ENCODE measurements at places on chromosomes 13 and 19.
A peak's percentile ranks its signal among the peaks of the same experiment; 100 is the strongest.

DNA sequence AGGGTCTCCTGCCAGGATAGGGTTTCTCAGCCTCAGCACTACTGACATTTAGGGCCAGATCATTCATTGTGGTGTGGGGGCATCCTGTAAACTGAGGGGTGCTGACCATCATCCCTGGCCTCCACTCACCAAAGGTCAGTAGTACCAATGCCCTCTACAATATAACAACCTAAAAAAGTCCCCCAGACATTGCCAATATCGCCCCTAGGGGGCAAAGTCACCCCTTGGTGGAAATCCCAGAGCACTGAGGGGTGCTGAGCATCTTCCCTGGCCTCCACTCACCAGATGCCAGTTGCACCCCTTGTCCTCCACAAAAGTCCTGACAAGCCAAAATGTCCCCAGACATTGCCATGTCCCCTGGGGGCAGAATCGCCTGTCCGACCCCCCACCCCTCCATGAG, 21.6 kb downstream of the CPAMD8 start:
- no peak for DNase-seq

- no peak for DNase-seq
These were observed 2030.7 kb upstream of the PCDH20 start for GRCh38 chr13:63446329-63446728.

GRCh38 chr19:30388819-30389218, 16.6 kb downstream of the ZNF536 start:
- no peak for DNase-seq

GRCh38 chr19:52336117-52336790, at the start of gene ZNF610:
TSS of gene ZNF610 (plus strand) at chr19:52336243. CDS start at chr19:52349173, 12,930 bp downstream.
- DNase-seq, result peak; percentile 95

- no peak for DNase-seq
These were observed 4.8 kb downstream of the ADPRHL1 start for GRCh38 chr13:113448545-113448884.

DNA sequence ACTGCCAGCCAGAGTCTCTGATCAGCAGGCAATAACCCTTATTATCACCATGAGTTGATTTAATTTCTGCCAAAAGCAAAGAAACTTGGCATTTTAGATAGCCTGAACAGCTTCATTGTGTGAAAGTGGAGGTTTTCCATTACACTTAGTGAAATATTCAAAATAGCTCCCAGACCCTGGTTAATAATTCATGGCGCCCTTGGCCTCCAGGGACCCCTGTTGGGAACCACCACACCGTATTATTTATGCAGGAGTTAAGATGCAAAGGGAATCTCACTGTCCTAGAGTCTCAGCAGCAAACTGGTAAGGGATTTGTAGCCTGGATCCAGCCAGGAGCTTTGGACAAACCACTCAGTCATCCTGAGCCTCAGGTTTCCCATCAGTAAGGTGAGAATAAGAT, 110.0 kb upstream of the PABPC3 start:
- DNase-seq, result no peak

GRCh38 chr19:35154525-35155406, at the start of gene FXYD5:
TSS of gene FXYD5 (plus strand) at chr19:35154735. CDS start at chr19:35155551, 816 bp downstream.
- DNase-seq, result peak; percentile 92

GRCh38 chr13:51922771-51923480, 61.2 kb downstream of the CCDC70 start:
- DNase-seq, result no peak

DNA sequence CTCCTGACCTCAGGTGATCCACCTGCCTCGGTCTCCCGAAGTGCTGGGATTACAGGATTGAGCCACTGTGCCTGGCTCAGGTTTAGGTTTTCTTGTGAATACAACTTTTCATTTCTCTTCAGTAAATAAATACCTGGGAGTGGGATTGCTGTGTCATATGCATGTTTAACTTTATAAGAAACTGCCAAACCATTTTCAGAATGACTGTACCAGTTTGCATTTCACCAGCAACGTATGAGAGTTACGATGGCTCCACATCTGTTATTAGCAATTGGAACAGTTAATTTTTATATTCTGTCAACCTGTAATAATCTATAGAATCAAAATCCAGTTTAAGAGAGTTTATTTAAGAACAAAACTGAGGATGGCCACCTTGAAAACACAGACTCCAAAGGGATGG, 52.2 kb downstream of the TEX26 start:
- DNase-seq, result no peak

GRCh38 chr19:5844456-5845433, 5.2 kb upstream of the FUT6 start:
- no peak for DNase-seq

- DNase-seq, result no peak
These were observed 72.2 kb downstream of the CEBPG start for GRCh38 chr19:33445442-33446329.

DNA sequence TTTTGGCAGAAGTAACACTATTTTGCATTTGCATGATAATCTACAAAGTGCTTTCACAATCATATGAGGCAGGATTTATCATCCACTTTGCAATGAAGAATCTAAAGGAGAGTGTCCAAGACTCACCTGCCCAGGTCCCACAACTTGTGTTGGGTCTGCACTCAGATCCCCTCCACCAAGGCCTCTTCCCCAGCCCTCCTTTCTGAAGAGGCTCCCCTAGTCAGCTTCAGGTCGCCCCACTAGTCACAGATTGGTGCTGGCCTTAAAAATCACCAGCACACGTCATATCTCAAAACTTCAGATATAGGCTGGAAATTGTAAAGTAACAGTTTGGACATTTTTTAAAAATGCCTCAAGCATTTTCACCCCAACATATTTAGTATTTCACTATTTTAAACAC, 17.5 kb downstream of the ATP7B start:
- DNase-seq, result no peak

- DNase-seq, result no peak
These were observed 130.8 kb downstream of the DNAJC15 start for GRCh38 chr13:43154156-43154651.

DNA sequence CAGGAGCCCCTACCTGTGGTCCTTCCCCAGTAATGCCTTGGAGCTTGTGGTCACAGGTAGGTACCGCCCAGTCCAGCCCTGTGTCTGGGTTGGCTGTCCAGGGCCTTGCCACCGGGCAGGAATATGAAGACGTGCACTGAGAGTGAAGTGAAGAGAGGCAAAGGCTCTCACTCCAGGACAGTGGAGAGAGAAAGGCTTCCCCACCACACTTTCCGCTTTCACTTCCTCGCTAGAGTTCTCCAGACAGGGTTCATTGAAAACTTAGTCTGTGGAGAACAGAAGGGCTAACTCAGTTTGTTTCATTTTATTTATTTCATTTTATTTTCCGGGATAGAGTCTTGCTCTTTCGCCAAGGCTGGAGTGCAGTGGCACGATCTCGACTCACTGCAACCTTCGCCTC, 14.2 kb downstream of the FCAR start:
- no peak for DNase-seq

DNA sequence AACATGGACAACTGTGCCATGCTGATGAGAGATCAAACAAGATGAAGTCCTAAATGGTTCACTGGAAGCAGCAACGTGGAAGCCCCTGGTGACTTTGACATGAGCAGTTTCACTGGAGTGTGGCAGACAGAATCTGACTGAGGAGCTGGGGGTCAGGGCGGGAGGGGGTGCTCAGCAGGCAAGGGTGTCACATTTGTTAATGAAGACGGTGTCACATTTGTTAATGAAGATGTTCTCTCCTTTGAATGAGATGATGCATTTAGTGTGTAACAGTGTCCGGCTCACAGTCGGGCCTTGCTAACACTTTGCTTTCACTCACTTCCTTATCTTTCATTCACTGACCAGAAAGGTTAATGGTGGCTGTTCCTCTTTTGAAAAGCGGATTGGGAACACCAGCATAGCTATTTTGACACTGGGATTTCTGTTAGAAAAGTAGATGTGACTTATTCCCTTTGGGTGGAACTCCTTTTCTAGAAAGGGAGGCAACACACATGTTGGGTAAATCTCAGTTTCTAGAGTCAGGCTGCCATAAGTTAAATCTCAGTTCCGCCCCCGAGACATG, 693.7 kb downstream of the UQCRFS1 start:
- DNase-seq, result no peak

- DNase-seq, result no peak
These were observed 5.8 kb downstream of the CD320 start for GRCh38 chr19:8302357-8302691.

DNA sequence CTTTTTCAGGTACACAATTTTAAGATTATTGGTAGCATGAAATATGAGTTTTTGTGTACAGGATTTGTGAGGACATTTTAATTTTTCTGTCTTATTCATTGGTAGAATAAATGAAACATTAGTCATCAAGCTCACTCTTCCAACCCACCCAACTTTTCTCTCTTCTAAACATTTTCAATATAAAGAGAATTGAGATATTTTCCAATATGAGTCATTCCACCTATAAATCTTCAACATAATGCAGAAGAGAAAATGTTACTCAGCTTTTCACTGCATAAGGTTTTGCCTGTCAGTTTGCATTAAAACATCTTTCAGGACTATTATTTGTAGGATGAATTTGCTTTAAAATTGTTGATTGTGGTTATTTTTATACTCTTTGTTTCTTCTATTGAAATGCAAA, 330.7 kb downstream of the PCDH20 start:
- DNase-seq, result no peak

DNA sequence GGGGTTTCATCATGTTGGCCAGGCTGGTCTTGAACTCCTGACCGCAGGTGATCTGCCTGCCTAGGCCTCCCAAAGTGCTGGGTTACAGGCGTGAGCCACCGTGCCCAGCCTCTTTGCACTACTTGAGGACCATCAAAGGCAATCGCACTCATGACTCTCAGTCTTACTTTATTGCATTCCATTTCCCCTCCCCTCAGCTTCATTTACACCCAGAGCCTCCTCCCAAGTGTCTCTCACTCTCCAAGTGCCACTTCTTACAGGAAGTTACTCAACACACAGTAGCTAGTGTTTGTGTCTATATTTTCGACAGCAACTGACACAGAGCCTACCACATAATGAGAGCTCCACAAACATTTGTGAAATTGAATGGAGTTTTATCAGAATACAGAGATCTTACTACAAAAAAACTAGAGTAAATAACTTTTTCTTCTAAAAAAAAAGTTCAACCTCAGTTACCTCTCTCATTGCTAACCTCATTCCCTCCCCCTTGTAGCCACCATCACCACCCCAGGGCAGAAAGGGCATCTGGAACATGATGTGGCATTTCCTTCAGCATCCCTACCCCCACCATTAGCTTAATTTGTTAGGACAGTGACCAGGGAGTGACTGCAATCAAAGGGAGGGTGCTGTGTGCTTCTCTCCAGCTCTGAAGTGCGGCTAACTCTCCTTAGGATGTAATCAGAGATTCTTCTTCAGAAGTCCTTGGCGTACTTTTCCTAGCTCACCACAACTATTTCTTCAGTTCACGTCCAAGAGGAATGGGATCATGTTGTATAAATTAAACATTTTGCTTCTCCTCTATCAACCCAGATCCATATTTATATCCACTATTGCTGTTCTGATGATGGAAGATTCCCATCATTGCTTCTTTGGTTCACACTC, 17.0 kb upstream of the RUBCNL start:
- no peak for DNase-seq

DNA sequence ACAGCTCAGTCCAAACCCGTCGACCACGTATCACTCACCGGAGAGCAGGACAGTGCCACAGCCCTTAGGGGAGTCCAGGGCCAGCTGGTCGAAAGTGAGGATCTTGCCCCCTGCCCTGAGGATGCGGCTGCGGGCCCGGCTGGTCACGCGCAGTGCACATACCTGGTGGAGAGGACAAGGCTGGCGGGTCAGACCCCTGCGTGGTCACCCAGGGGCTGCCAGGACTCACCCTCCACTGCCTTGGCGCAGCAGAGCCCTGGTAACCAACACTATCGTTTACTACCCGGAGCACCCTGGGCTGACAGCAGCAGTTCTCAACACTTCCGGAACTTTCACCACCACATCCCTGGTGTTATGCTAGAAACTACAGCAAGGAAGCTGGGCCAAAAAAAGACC, 1.2 kb upstream of the FAM83E start:
- no peak for DNase-seq

GRCh38 chr19:6861683-6862286, 25.6 kb upstream of the ADGRE1 start:
- DNase-seq, result no peak

- peak; percentile 44 for DNase-seq
These were observed 88.6 kb downstream of the DCT start for GRCh38 chr13:94390881-94391280.

DNA sequence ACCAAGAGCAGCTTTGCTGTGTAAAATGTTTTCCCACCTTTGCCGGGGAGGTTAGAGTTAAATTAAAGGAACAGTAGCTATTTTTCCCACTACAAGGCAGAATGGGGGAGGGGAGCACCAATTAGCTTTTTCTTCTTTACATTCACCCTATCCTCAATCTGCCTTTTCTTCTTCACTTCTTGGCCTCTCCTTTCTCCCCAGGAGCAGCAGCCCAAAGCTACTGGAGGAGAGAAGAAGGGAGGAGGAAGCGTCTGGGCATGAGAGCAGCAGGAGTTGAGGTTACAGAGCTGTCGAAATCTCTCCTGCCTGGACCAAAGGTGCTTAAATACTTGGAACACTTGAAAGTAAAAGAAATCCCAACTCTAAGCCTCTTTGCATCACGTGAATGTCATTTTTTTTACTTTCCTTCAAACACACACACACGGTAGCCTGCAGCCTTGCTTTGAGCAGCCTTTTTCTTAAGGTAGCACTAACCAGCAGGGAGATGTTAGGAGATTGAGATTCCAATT, 39.0 kb upstream of the WASF3 start:
- no peak for DNase-seq

DNA sequence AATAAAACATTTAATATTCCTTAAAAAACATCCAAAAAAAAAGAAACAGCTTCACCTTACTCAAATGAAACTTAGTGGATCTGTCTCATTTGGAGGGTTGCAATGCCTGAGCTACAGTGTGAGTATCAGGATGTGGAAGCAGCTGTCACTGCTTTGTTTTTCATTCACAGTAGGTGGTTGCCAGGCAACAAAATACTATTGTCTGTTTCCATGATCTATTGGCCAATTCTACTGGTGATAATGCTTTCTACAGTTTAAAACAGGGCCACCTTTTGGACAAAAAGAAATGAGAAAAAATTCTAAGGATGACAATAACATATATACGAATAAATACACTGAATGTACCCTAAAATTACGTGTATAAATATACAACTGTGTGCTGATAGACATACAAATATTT, 3.0 kb downstream of the ENOX1 start:
- peak; percentile 18 for DNase-seq

- peak; percentile 86 for DNase-seq
These were observed 933 bp downstream of the ARHGEF7 start for GRCh38 chr13:111115965-111116521.

GRCh38 chr13:65744836-65745235, 1485.3 kb downstream of the PCDH9 start:
- peak; percentile 57 for DNase-seq

- DNase-seq, result peak; percentile 34
These were observed 2.1 kb downstream of the NECTIN2 start for GRCh38 chr19:44848036-44848811.

- no peak for DNase-seq
These were observed at the start of gene CEACAM19 for GRCh38 chr19:44671400-44671799. TSS of gene CEACAM19 (plus strand) at chr19:44671482. CDS start at chr19:44671932, 450 bp downstream.

- DNase-seq, result no peak
These were observed 11.8 kb downstream of the NLRP12 start for GRCh38 chr19:53812335-53812734.

GRCh38 chr19:29636553-29637360, 28.5 kb upstream of the PLEKHF1 start:
- peak; percentile 43 for DNase-seq
